Colonic mucosa (tissue), 4 donors: ENCODE measurements at places on chromosomes 3 and 15.
A peak's percentile ranks its signal among the peaks of the same experiment; 100 is the strongest.

DNA sequence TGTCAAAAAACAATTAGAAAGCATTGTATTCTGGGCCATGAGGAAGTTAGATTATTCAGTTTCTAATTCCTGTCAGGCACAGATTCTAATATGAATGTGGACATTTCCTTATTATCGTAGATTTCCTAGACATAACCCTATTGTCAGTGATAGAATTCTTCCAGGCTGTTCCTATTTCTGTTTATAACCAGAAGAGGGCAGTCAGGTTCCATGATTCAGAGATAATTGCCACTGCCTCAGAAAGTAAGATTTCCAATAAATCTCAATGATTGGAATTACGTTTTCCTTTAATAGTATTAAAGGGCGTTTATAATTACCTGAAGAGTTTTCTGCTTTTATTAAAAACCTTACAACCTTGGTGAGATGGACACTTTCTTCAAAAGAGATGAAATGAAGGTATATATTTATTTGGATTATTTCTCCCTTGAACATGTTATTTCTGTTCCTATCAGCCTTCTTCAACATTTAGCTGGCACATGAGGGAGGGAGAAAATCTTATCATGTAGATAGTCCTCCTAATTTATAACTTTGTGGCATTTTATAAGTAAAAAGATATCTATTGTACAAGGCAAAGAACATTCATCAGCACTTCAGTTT, 439.2 kb downstream of the MCTP2 start:
- no peak for DNase-seq

DNA sequence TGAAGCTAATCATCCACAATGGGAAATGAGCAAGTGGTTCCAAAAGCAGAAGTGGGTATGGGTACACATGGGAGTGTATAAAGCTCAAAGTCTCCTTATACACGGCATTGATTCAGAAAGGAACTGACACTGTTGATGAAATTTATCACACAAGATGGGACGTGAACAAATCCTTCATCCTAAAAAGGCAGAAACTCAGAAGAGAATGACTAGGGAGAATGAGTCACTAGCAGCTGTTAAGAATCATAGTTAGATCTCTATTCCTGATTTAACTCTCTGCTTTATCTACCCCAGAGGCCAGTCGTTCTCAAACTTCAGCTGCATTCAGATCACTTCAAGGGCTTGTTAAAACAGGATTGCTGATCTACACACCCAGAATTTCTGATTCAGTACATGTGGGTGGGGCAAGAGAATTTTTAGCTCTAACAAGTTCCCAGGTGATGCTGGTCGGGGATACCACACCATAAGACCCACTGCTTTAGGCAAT, 97.7 kb upstream of the PHLDB2 start:
- DNase-seq: no peak

- no peak for DNase-seq
Observed at GRCh38 chr3:133675631-133676335, 14.0 kb upstream of the TOPBP1 start.

- no peak for DNase-seq
Observed at GRCh38 chr3:176172492-176172891, 1024.8 kb downstream of the TBL1XR1 start.

- DNase-seq: peak; percentile 42
Observed at GRCh38 chr3:100463002-100463401, 29.4 kb upstream of the TMEM45A start.

- DNase-seq: no peak
Observed at GRCh38 chr3:70056081-70056480, 56.5 kb downstream of the SAMMSON start.

GRCh38 chr3:100838157-100838556, 128.9 kb downstream of the TFG start:
- no peak for DNase-seq

- no peak for DNase-seq
Observed at GRCh38 chr3:153061938-153062528, 100.0 kb upstream of the RAP2B start.

GRCh38 chr15:78222745-78223395, 11.5 kb downstream of the ACSBG1 start:
- DNase-seq: no peak
